Left kidney (tissue), 8 donors: ENCODE measurements at places on chromosomes 16 and 17. TPM values are rescaled to one million over a fixed set of nuclear protein-coding genes. Genes with fewer than 3 reads are reported as not detected.

DNA sequence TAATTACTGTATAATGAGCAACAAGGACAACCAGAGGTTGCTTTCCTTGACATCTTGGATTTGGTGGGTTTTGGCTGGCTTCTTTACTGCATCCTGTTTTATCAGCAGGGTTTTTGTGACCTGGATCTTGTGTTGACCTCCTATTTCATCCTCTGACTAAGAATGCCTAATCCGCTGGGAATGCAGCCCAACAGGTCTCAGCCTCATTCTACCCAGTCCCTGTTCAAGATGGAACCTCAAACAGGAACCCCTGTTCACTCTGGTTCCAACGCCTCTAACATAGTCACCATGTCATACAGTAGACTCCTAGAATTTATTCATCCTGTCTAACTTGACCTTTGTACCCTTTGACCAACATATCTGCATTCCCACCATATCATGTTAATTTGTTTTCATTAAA lies 183.8 kb upstream of the SOX9 start:
- DNase-seq: no peak

GRCh38 chr17:72206376-72206775 lies 85.6 kb downstream of the SOX9 start:
- DNase-seq: no peak

DNA sequence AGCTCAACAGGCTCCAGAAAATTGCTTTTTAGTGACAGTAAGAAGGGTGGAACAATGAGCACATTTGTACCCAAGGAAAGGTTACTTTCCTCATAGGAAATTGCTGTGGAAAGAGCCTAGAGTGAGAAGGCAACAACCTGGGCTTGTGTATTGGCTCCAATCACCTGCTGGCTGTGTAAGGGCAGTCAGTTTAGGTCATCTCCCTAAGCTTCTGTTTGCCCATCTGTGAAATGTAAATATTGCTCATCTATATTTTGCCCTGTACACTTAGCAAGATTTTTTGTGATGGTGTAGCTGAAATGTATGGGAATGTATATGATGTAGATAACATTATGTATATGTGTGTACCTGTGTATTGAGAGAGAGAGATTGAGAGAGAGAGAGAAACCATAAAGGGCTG lies 225.2 kb upstream of the MPHOSPH6 start:
- no peak for DNase-seq

DNA sequence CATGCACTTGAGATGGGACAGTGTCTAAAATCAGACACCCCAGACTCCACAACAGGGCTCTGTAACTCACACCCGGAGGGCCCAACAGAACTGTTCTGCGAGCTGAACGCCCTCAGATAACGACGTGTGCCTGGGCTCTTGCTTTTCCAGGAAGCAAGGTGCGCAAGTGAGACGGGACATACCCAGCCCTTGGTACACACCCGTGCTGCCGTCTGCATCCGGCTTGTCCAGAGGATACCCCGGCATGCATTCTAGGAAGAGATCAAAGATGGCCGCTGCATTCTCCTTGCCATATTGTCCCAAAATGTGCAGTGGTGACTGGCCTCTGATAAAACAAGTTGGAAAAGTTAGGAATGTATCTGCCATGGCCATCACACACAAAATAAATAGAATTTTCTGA lies 29.4 kb downstream of the CYB5D2 start:
- DNase-seq: no peak

DNA sequence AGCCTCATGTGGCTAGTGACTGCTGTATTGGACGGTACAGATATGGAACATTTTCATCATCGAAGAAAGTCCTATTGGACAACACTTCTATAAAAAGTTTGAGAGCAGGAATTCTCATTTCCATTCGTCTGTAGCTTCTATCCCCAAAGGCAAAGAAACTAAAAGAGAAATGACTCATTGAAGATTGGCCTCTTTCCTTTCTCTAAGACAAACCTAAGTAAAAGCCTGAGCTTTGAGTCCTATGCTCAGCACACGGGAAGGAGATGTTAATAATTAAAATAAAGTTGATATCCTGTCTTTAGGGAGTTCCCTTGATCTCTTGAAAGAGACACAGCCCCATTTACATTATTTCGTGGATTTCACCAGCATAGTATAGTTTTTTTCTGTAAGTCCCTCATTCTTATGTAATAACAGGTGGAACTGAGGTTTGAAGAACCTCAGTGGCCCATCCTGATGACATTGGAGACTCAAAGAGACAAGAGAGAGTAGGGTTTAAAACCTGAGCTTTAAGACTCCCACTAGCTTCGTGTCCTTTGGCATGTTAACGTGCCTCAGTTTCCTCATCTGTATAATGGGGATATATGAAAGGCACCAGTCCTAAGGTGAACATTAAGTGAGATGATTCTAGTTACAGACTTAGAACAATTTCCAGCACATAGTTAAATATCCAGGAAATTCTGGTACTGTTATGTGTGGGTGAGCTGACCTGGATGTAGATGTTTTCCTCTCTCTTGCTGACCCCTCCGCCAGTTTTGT lies 174.0 kb downstream of the IRX3 start:
- no peak for DNase-seq

- no peak for DNase-seq
These were observed 93.4 kb upstream of the CDH5 start for GRCh38 chr16:66273053-66273452.

GRCh38 chr16:86509759-86510464 lies 415 bp upstream of the FOXF1 start:
- no peak for DNase-seq

DNA sequence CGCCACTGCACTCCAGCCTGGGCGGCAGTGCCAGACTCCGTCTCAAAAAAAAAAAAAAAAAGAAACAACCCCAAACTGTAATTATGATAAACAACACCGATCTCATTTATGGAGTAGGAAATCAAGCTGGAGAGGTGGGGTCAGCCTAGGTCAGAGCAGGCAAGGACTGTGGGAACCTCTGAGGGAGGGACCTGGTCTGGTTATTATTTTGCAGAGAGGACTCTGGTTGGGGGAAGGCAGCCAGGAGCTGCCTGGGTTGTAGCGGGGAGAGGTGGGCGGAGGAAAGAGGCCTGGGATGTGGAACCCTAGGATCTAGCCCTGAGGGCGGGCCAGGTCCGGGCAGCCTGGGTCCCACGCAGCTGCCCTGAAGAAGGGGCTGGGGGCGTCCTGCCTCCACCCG lies 10.9 kb upstream of the HS3ST6 start:
- DNase-seq: no peak

- peak; percentile 77 for DNase-seq
These were observed 18.3 kb downstream of the CIITA start for GRCh38 chr16:10895053-10895946.

GRCh38 chr16:43294-43693 lies 10.1 kb downstream of the POLR3K start:
- DNase-seq: no peak

- DNase-seq: no peak
These were observed 35.1 kb downstream of the TMEM238L start for GRCh38 chr17:10768750-10769251.

Gene HBM
- 1.8 TPM for polyA plus RNA-seq

- no peak for DNase-seq
These were observed 584.9 kb downstream of the CDH13 start for GRCh38 chr16:83211711-83212110.

- no peak for DNase-seq
These were observed 113.5 kb downstream of the DYNLRB2 start for GRCh38 chr16:80654094-80654862.

- no peak for DNase-seq
These were observed 3.0 kb downstream of the METRNL start for GRCh38 chr17:83082424-83082823.

DNA sequence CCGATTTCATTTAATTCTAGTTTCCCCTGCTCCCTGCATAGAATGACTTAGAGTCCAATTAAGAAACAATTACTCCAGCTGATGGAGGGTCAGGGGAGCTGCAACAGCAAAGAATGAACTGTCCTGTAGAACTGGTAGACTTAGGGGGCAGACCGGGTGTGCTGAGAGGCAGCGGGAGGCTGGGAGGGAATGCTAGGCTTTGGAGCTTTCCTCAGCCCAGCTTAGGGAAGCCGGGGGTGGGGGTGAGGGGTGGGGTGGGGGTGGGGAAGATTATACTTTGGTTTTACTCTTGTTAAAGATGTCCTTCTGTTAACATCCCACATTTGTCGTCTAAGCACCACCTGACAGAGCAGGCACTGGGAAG lies 458.6 kb upstream of the ASIC2 start:
- no peak for DNase-seq

GRCh38 chr16:50473356-50473945 lies 74.7 kb upstream of the NKD1 start:
- no peak for DNase-seq

Gene RAB26
- polyA plus RNA-seq: 2.1 TPM

DNA sequence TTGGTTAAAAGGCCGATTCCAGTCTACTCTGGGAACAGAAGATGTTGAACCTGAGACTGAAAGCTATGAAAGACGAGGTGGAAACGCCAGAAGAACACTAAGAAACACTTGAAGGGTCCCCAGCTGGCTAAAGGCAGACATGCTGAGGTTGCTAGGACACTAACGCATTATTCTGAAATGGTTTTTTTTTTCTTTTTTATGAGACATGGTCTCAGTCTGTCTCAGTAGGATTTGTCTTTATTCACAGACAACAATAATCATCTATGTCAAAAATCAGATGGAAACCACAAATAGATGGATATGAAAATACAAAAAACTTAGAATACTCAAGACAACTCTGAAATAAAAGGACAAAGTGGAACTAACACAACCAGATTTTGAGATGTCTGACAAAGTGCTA lies 35.0 kb upstream of the RASD1 start:
- DNase-seq: no peak

DNA sequence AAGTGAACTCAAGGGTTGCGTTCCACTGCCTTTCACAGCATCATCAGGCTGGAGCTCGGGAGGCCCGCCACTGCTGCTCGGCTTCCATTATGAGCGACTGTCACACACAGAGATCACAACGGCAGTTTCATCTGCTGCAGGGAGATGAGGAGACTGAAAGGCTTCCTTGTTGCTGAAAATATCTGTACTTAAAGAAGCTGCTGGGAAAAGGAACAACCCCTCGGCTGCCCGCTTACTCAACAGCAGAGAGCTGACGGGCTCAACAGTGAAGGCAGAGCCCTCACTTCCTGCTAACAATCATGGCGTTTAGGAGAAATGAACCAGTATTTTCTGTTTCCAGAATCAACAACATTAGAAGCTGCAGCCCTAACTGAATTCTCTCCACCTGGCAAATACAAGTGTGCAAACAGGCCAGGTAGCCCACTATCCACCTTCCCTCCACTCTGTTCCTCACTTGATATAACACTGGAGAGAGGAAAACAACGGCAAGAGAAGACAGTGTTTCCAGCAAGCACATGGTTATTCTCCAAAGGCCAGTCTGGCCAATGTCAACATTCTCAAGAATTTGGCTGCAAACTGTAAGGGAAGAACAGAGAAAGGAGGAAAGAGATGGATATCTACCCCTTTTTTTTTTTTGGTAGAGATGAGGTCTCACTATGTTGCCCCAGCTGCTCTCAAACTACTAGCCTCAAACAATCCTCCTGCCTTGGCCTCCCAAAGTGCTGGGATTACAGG lies 33.7 kb downstream of the MBTPS1 start:
- no peak for DNase-seq

Gene GJD3
- polyA plus RNA-seq: not detected

DNA sequence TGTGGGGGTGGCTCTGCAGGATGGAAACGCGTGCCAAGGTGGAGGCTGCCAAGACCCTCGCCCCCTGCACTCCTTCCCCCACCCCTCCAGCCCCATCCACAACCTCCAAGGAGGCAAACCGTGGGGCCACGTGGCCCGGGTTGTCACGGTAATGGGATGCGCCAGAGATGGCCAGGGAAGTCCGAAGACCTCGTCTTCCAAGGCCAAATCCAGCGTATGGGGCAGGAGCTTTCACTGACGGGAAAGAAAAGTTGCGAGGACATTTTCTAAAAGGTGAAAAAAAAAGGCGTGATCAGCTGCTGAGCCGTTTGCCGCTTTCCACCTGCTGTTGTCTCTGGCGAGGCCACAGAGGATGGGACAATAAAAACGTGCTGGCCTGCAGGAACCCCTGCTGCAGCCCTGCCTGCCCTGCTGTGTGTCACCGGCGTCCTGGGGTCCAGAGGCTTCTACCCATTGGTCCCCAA lies 28.3 kb upstream of the GSE1 start:
- DNase-seq: no peak

GRCh38 chr16:53083119-53083518 lies 28.3 kb downstream of the CHD9 start:
- no peak for DNase-seq

DNA sequence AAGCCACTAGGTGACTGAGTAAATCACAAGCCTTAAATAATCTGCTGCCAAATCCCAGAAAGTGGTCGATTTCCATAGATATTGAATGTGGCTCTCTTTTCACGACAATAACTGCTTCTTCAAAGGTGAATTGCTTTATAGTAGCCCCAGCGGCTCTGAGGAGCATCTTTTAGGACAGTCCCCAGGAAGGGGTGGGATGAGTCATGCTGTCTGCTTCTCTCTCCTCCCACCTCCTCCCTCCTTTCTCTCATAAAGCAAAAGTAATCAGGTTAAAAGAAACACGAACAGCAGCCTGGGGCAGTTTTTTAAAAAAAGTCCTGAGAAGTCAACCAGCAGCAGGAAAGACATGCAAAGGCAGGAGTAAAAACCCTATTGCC lies 1.8 kb downstream of the KIAA0513 start:
- DNase-seq: no peak

Gene XAF1
- 18.8 TPM for polyA plus RNA-seq

Gene HP
- 0.27 TPM for polyA plus RNA-seq

- no peak for DNase-seq
These were observed 7.5 kb downstream of the PRSS27 start for GRCh38 chr16:2712546-2712945.

DNA sequence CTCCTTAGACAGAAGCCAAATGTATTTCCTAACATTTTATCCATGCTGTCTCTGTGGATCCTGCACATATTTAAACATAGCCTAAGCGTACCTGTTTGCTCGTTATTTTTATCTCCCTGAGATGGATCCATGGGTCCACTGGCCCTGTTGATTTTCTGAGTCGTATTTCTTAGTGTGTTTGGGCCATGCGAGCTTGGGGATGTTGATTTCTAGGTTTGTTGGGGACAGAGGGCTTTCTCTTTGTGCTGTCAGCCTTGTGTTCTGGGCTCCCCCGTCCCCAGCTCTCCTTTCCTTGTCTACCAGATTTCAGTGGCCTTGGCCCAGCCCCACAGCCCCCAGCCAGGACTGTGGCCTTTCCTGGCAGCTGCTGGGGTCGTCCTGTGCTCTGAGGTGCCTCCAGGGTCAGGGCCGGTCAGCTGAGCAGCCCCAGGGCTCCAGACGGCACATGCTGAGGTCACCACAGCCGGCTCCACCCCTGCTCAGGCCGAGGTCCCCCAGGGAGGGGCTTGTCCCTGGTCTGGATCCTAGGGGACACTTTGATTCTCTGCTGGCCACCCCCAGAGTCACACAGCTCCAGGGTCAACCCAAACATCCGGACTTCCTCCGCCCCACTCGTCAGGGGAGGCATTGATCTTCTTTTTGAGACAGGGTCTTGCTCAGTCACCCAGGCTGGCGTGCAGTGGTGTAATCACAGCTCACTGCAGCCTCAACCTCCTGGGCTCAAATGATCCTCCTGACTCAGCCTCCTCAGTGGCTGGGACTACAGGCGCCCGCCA lies 4.4 kb downstream of the SSTR5 start:
- DNase-seq: no peak

Gene CYGB
- 11.0 TPM for polyA plus RNA-seq

Gene GNAO1
- polyA plus RNA-seq: 5.7 TPM
